Stimulated activated CD8-positive, alpha-beta memory T cell treated with anti-CD3 and anti-CD28 coated beads, Interleukin-7, amount 100 ng/mL, for 1 hour (primary cell): ENCODE measurements at places on chromosomes 12 and 14.

- no peak for DNase-seq
Measured at GRCh38 chr14:30888480-30889243, 14.3 kb downstream of the COCH start.

GRCh38 chr12:71948390-71948789 is 9.7 kb downstream of the TPH2 start:
- no peak for DNase-seq

DNA sequence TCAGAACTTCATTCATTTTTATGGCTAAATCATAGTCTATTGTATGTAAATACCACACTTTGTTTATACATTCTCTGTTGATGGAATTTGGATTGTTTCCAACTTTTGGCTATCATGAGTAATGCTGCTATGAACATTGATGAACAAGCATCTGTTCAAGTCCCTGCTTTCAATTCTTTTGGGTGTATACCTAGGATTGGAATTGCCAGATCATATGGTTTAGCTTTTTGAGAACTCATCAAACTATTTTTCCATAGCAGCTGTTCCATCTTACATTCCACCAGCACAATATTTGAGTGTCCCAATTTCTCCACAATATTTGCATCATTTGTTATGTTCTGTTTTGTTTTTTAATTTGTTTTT is 52.3 kb upstream of the CCND2 start:
- DNase-seq: no peak

DNA sequence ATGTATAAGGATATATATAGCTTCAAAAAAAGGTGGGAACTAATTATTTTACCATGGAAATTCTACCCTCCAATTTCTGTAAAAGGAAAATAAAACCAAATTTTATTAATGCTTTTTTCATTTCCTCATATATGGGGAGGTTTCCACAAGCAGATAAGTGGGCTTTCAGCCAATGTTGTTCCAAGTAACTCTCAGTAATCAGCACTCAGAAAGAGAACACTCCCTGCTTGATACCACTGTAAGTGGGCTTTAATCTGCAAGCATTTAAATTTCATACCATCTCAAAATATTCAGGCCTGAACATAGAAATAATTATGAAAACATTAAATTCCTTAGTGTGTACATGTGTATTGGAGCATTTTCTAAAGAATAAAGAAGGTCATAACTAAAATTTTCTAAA is 827.6 kb downstream of the C12orf50 start:
- DNase-seq: no peak

GRCh38 chr12:83335748-83336147 is 649.0 kb downstream of the TMTC2 start:
- no peak for DNase-seq
